CD4-positive, alpha-beta T cell treated with Interleukin-17A for 4 hours (primary cell): ENCODE measurements at places on chromosomes 12 and 14.

GRCh38 chr14:78758333-78758732 lies 588.2 kb downstream of the NRXN3 start:
- DNase-seq: no peak

- DNase-seq: no peak
These were observed 121.4 kb downstream of the AACS start for GRCh38 chr12:125186471-125187147.

DNA sequence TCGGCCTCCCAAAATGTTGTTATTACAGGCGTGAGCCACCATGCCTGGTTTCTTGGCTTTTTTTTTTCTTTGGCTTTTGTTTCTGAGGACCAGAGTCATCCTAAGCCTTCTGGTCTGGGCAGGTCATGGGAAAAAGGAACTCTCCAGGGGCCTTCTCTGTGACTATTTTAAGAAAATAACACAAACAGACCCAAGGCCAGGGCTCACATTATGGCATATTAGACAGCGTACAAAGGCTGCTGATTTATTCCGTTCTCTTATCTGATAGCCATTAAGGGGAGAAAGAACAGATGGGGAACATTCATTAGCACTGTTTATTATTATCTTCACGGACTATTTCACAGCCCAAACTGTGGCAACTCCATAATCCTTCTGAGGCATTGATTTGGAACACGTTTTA lies 28.8 kb upstream of the MANSC4 start:
- no peak for DNase-seq

GRCh38 chr14:101839236-101839635 lies 77.7 kb downstream of the PPP2R5C start:
- peak; percentile 62 for DNase-seq
